Fibroblast of skin of right biceps (primary cell): ENCODE measurements at places on chromosomes 5 and 9.
A peak's percentile ranks its signal among the peaks of the same experiment; 100 is the strongest.

DNA sequence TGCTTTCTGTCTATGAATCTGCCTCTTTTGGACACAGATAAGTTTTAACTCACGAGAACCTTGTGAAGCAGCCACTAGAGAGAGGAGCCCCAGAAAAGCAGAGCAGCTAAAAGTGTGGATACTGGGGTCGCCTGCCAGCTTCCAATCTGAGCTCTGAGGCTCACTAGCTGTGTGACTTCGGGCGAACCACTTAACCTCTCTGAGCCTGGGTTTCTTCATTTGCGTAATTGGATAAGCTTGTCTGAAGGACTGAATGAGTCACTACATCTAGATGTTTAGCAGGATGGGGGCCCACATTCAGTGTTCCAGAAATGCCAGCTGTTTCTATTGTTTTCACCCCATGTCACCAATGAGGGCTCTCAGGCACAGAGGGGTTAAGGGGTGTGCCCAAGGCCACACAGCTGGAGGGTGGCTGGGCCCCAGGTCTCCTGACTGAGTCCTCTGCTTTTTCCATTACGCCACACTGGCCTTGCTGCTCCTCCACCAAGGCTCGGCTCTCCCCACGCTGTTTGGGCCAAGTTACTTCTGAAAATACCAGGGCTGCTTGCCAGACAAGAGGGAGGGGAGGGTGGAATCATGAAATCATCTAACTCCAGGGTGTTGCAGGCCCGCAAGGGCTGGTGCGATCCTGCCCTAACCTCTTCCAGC lies 36.2 kb downstream of the SH3PXD2B start:
- DNase-seq = peak; percentile 97

GRCh38 chr9:108191065-108191464 lies 664.7 kb downstream of the ACTL7B start:
- DNase-seq = no peak

GRCh38 chr9:106502930-106503329 lies 360.0 kb upstream of the ZNF462 start:
- no peak for DNase-seq

GRCh38 chr5:69148981-69149675 lies 17.8 kb upstream of the CCNB1 start:
- DNase-seq = no peak

- no peak for DNase-seq
Observed at GRCh38 chr5:31981361-31981945, 192.7 kb downstream of the GOLPH3 start.

GRCh38 chr5:167819406-167819805 lies 472.0 kb upstream of the WWC1 start:
- DNase-seq = no peak

GRCh38 chr9:95626885-95627558 lies 110.3 kb upstream of the PTCH1 start:
- DNase-seq = no peak

GRCh38 chr9:132730054-132731033 lies 60.1 kb downstream of the GTF3C4 start:
- DNase-seq = no peak

- peak; percentile 37 for DNase-seq
Observed at GRCh38 chr9:69546265-69546664, 125.9 kb downstream of the APBA1 start.

DNA sequence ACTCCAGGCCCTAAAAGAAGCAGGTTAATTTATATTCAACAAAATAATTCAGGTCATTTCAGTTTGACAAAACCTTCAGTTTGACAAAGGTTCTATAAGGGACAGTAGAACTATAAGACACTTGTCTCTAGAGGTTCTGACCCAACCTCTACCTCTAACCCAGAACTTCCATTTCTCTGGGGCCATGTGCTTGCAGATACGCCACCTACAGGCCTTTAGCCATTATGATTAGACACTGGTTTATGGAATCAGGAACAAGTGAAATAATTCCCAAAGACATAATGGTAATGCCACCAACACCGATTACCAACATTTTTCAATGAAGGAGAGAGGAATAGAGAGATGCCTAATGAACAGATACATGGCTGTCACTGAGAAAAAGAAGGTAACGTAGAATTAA lies 733.9 kb downstream of the PRELID2 start:
- no peak for DNase-seq

- no peak for DNase-seq
Observed at GRCh38 chr5:80479713-80480112, 8.2 kb upstream of the FAM151B start.

GRCh38 chr5:90017239-90017638 lies 392.3 kb downstream of the CETN3 start:
- no peak for DNase-seq

- DNase-seq = no peak
Observed at GRCh38 chr9:6006749-6007057, 8.7 kb downstream of the RANBP6 start.

- DNase-seq = no peak
Observed at GRCh38 chr9:76352026-76352620, 42.1 kb downstream of the RFK start.

DNA sequence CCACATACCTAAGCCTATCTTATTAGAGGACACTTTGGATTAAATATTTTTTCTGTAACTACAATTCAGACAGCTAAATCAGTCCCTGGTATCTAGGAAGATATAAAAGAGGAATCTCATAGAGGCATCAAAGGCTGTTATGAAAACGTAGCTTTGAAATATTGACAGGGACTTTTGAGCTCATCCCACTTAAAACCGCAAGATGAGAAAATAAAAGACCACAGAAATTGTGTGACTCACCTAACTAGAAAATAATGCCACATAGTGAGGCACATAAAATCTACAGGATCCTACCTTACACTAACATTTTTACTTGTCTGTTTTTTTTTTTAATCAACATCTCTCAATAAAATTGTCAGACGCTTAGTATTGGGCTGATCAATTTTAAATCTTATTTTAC lies 686.5 kb upstream of the COX7C start:
- no peak for DNase-seq

DNA sequence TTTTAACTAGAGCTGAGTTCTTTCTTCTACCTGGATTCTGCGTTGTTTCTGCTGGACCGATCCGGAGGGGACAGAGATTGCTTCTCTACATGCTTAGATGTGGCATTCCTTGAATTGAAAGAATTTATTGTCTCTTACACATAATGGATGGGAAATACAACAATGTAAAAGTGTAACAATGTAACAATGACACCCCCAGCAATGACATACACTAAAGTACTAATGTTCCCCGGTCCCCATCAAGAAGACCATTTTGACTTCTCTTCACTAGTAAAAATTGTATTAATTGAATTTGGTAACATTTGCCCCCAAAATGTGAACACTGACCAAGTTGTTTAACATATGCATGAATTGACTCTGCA lies 760.2 kb downstream of the TAF11L14 start:
- DNase-seq = no peak

DNA sequence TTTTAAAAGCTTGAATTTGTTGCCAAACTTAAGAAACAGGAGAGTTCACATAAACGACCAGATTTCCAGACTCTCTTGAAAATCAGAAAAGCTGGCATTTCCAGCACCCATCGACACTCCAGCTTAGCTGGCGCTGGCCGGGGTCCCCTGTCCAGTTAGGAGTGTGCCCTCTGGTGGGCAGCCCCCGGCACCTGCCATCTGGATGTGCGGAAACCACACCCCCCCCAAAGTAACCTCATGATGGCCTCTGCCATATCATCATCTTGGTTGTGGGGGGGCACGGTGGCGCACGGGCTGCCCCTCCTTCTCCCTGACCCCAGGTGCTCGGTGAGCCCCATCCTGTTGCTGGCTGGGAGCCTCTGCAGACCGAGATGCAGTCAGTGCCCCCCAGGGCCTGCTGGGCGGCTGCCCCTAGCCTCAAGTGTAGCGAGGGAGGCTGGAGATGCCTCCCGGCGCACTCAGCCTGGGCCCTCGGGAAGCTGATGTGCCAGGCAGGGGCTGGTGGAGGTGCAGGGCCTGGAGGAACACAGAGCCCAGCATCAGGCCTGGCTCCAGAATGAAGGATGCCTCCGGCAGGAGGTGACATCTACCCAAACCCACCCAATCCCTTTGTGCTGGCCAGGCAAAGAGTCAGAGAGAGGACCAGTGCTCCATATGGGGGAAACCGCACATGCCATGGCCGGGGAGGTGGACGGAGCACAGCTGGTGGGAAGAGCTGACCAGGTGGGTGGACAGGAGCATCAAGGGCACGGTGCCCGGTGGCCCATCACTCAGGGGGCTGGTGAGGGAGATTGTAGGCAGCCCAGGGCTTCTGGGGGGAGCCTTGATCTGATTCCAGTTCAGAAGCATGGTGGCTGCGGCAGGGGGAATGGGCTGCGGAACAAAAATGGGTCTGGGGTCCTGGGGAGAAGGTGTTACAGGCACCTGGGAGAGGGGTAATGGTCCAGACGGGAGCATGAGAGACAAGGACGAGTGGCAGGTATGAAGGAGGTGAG lies 70.6 kb downstream of the ADAMTS2 start:
- DNase-seq = no peak

- no peak for DNase-seq
Observed at GRCh38 chr9:133786371-133786753, 48.2 kb upstream of the SARDH start.

DNA sequence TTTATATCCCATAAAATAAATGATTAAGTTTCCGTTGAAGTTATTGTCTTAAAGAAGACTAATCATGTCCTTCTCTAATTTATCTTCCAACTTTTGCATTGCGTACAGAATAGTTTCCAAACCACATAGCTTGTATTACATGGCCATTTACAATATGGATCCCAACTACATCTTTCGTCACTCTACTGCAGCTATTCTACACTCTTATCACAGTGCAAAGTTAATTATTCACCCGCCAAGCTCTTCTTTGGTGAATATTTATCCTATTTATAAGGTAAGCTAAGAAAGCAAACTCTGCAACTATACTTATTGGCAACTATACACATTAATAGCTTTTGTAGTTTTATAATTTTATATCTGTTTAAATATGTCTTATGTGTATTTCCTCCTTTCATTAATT lies 75.9 kb upstream of the ADAMTS19 start:
- DNase-seq = no peak

GRCh38 chr9:38022203-38022895 lies 46.7 kb downstream of the SHB start:
- no peak for DNase-seq

- no peak for DNase-seq
Observed at GRCh38 chr5:142149363-142149762, 40.8 kb downstream of the NDFIP1 start.

DNA sequence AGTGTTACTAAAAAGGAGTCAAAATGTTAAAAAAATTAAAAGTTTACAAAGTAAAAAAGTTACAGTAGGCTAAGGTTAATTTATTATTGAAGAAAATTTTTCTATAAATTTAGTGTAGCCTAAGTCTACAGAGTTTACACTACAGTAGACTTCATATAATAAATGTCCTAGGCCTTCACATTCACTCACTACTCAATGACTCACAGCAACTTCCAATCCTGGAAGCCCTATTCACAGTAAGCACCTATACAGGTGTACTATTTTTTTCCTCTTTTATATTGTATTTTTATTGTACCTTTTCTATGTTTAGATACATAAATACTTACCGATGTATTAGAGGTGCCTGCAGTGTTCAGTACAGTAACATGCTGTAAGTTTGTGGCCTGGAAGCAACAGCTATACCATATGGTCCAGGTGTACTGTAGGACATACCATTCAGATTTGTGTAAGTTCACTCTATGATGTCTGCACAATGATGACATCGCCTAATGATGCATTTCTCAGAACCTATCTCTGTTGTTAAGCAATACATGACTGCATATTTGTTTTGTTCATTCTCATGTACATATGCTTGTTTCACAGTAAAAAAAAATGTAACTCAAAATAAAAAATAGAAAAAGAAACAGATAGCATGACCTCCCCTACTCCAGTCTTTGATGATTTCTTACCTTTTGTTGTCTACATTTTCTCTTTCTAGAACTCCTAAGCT lies 64.7 kb downstream of the NR3C1 start:
- peak; percentile 42 for DNase-seq

DNA sequence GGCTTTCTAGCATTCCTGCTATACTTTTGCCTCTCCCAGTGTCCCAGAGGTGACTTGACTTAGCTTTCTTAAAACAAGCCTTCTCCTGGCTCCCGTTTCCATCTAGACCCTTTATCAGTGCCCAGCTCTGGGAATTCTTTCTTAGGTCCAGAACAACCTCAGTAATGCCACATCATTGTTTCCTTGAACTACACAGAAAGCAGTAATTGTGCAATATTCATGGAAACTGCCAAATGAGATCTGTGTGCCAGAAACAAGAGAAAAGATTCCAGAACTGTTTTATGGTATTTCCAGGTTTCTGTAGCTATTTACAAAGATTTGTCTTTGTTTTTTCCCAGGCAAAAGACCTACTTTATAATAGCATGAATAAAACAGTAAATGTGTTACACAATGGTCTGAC lies 391.3 kb downstream of the SLCO4C1 start:
- DNase-seq = no peak

DNA sequence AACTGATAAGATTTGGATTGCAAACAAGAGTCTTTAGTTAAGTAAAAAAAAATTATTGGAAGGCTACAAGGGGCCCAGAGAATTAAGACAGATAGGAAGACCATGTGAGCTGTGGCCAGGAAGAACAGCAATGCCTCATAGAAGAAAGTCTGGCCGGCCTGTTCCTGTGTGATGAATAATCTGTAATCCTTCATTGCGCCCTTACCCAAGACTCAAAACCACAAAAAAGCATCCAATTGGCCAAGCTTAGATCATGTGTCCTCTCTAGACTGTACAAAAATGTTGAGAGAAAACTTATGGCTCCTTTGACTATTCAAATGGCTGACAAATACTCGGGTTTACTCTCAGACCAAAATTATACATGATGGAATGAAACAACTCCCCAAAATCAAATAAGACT lies 1383.5 kb downstream of the PTPRD start:
- DNase-seq = no peak

DNA sequence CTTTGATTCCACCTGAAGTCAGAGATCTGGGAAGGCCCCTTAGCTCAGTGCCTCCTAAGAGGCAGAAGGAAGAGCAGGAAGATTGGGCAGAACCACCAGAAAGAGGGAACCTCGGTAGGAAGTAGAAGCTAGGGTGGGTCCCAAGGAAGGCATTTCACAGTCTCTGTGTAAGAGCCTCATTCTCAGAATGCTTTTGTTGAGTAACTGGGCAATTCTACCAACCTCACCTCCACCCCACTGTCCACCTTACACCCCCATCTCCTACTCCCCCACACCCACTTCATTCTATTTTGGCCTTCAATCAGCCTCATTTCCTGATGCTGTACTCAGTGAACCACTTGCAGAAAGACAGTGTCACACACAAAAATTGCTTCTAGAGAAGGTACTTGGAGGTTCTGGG lies 3.5 kb downstream of the HBEGF start:
- no peak for DNase-seq

DNA sequence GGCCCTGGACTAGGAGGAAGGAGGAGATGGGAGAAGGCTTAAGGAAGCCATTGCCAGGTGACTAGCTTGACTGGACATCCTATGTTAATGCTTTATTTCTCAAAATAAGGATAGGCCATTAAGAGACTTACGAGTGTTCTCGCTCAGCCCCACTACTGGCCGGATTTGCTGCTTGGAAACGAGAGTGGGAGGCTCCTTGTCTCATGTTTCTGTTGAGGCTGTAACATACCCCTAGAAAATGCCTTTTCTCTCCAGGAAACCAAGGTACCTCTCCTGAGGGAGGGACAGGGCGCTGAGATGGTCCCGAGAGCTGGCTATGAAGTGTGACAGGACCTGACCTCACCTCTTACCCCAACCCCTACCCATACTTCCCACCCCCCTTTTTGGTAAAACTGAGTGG lies 60.0 kb downstream of the RALGPS1 start:
- DNase-seq = no peak

GRCh38 chr9:103397868-103398600 lies 402.9 kb downstream of the CYLC2 start:
- DNase-seq = peak; percentile 49
